MCF 10A (cell line): ENCODE measurements at places on chromosomes 5 and 9. TPM values are rescaled to one million over a fixed set of nuclear protein-coding genes. Genes with fewer than 3 reads are reported as not detected.

DNA sequence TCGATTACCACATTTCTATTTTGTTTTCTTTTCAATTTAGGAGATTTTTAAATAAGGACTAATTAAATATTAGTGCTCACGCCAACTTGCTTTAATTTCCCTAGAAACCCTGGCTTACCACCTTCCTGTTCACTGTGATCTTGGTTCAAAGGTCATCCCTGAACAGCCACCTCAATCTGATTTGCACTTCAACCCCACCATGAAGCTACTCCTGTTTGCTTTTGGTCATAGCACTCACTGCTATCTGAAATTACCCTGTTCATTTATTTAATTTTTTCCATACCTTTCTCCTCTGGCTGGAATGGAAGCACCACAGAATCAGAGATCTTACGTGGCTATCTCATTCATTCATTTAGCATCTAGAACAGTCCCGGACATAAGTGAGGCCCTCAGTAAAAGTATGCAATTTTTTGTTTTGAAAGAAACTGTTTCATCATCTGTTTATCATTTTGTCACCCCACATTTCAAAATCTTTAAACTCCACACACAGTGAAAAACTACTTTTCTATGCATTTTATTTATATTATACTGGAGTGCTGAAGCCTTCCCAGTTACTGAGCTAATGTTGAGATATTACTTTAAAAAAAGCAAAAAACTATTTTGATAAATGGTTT, 17.2 kb upstream of the ADAMTSL1 start:
- no peak for DNase-seq

FAM221B gene
- total RNA-seq = not detected in 2 replicates

GRCh38 chr9:12838546-12838945, 63.7 kb downstream of the LURAP1L start:
- no peak for DNase-seq

SLC38A9 gene
- total RNA-seq = 20.1 and 25.6 TPM in 2 replicates

GRCh38 chr9:93809204-93809940, 145.8 kb downstream of the BARX1 start:
- no peak for DNase-seq
